Immature natural killer cell (primary cell): ENCODE measurements at places on chromosomes 16 and 17.

GRCh38 chr16:82092711-82093110 is 57.7 kb downstream of the HSD17B2 start:
- no peak for DNase-seq

GRCh38 chr17:80833952-80834892 is 157.4 kb upstream of the CHMP6 start:
- no peak for DNase-seq

DNA sequence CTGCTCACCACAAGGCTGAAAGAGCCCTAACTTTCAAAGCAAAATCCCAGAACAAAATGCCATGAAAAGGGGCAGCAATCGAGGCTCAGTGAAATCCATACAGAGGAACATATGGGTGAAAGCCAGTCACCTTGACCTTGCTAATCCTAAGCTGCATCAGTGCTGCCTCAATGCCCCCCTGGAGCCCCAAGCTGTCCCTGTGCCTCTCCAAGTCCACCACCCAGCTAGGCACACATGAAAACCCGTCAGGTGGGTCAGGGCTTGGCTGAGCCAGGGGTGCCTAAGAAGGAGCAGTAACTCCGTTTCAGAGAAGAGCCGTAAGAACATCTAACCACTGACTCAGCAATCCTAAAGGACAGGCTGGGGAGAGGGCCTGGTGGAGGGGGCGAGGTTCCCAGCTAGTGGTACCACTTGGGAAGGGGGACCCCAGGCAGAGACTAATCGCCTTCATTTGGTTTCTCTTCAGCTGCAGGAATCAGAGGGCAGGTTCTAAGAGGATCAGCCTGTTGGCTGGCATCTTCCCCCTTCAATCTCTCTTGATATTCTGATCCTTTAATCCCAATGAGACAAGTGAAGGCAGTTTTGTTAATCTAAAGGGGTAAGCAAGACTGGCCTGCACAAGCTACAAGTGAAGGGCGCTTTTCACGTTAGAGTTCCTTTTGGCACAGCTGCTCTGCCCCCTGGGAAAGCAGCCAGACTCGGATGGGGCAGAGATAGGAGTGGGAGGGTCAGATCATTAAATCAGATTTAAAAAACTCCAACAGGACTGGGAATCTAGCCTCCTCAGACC is 7.6 kb downstream of the PITPNA start:
- no peak for DNase-seq

DNA sequence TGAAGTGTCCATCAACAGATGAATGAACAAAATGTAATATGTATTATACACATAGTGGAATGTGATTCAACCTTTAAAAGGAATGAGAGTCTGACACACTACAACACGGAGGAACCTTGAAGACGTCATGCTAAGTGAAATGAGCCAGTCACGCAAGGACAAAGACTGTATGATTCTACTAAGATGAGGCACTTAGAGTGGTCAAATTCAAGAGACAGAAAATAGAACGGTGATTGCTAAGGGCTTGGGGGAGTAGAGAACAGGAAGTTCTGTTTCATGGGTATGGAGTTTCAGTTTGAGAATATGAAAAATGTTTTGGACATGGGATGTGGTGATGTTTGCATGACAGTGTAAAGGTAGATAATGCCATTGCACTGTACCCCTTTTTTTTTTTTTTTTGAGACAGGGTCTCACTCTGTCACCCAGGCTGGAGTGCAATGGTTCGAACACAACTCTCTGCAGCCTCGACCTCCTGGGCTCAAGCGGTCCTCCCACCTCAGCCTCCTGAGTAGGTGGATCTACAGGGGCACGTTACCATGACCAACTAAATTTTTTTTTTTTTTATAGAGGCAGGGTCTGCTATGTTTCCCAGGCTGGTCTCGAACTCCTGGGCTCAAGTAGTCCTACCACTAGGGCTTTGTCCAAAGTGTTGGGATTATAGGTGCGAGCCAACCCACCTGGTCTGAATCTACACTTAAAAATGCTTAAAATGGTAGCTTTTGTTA is 2.9 kb upstream of the CCDC102A start:
- DNase-seq, result no peak

DNA sequence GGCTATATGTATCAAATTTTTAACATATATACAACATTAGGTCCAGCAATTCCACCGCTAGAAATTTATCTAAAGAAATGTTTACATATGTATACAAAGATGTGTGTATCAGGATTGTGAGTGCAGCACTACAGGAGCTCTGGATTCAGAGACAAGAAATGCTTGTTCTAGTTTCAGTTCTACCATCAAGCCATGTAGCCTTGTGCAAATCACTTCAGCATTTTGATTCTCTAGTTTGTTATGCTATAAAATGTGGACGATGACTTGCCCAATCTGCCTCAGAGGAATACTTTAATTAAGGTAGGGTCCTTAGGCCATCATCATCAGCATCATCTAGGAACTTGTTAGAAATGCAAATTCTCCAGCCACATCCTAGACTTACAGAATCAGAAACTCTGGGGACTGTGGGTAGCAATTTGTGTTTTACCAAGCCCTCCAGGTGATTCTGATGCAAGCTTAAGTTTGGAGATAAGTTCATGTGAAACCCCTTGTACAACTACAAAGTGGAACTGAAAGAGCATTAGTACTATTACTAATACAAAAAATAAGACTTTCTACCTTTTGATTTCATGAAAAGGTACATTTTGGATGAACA is 131.2 kb upstream of the CORO6 start:
- no peak for DNase-seq

DNA sequence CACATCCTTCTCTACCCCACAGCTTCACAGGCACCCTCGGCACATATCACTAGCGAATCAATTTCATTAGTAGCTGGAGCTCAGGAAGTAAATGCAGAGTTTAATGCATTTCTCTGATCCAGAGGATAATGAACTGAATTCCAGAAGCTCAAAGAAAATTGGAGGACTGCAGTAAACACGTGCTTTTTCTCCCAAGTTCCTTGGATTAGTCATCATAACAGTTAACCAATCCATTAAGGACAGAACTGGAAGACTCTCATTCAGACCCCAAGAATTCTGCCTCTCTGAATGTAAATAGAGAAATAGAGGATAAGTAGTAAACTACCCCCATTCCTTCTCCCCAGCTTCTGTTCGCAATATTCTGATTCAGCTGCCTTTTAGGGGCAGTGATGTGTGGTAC is 40.7 kb downstream of the DUSP14 start:
- DNase-seq, result no peak

DNA sequence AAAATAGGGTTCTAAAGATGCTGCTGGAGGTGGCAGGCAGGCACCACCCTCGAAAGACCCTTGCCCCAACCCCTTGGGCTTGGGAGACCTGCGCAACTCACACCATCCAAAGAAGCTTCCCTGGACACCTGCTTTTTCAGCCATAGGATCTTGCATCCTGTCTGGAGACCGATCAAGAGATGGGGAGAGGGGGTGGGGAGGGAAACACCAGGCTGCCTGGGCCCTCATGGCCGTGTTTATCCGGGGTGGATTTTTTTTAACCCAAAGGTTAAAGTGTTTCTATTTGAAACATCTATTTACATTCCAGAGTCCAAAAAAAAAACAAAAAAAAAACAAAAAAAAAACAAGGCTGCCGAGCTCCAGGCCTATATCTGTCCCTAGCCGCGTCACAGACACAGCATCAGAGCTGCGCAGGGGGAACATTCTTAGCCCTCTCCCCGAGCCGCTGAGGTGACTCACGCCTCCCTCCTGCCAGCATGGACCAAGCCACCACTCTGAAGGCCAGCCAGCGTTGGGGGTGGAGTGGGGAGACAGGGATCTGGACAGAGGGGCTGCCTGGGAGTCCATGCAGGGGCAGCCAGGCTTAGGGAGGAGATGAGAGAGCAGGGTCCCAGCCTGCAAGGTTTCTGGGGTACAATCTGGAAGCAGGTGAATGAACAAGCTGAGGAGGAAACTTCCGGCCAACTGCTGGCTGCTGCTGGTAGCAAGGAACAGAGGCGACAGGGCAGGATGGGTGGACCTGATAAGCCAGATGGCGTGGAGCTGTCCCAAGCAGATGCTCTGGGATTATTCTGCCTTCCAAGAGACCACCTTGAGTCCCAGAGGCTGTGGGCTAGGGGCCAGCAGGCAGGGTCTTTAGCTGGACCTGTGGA is 14.8 kb downstream of the HDAC5 start:
- no peak for DNase-seq

GRCh38 chr17:1733759-1734158 is 8.9 kb upstream of the SERPINF2 start:
- DNase-seq, result no peak

GRCh38 chr17:44687756-44688155 is 1.8 kb downstream of the CCDC43 start:
- DNase-seq, result no peak

GRCh38 chr16:85104147-85104546 is 8.1 kb downstream of the CIBAR2 start:
- no peak for DNase-seq

DNA sequence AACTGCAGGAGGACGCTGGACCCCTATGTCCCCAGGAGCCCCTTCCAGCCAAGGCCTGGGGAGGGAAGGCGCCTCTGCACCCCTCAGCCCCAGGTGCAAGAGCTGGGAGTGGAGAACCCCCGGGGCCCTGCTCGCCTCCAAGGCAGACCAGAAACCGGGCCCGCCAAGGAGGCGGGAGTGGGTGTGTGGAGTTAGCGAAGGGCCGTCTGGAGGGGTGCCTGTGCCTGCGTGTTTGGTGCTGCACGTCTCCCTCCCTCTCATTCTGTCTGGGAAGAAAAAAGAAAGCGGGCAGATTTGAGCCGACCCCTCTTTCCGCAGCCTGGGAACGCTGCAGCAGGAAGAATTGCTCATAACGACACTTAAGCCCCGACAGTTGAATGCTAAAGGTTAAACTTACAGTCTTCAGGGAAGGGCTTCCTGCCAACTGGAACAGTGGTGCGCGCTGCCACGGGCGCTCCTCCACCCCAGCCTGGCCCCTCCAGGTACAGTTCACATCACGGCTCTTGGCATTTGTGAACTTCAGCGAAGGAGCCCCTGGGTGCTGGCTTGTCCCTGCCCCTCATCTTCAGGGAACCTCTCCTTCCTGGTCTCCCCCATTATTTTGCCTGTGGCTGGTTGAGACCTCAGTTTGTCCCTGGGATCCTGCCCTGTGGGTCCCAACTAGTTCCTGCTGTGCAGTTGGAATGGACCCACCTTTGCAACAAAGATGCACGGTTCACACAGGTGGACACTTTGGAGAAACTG is 19.2 kb upstream of the ZFHX3 start:
- no peak for DNase-seq
